ENCODE measurements at places on chromosomes 4 and X.

DNA sequence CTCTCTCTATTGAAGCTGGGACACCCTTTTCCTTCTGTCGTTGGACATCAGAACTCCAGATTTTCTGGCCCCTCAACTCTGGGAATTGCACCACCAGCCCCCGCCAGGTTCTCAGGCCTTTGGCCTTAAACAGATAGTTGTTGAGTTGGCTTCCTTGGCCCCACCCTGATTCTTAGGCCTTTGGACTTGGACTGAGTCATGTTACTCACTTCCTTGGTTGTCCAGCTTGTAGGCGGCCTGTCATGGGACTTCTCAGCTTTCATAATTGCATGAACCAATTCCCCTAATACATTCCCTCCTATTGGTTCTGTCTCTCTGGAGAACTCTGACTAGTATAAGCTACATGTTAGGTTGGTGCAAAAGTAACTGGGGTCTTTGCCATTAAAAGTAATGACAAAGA lies 195.7 kb downstream of the GPAT3 start:
- DNase-seq: no peak

DNA sequence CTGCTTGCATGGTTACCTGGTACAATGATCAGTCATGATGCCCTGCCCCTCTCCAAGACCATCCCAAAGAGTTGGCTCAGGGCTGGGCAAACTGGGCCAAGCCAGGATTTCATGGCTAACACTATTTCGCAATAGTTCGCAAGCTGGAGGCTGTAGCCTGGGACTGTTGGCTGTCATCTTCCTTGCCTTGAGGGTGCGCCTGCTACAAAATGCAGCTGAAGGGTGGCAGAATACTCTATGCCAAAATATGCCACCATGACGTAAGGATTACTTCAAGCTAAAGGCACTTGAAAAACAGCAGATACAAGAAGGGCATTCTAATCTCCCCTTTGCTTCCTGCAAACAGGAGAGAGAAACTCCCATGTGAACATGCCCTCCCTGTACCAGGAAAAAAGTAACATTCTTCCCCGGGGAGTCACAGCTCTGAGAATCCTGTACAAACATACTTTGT lies 21.0 kb downstream of the SAT1 start:
- DNase-seq: no peak

DNA sequence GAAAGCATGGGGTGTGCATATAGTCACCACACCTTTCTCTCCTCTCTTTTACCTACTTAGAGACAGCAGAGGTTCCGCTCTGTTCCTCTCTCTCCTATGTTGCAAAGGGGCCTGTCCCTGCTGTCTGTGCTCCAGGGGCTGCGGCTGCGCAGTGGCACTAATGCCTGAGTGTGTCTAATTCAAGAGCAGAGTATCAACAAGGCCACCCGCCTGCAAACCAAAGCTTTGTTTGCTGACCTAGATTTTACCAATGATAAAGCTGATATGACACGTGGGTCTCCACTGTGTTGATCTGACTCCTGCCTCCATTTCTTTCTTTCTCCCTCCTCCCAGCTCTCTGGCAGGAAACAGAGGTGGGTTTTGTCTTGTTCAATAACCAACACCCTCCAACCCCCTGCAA lies 74.9 kb downstream of the NSG1 start:
- peak; percentile 43 for DNase-seq

DNA sequence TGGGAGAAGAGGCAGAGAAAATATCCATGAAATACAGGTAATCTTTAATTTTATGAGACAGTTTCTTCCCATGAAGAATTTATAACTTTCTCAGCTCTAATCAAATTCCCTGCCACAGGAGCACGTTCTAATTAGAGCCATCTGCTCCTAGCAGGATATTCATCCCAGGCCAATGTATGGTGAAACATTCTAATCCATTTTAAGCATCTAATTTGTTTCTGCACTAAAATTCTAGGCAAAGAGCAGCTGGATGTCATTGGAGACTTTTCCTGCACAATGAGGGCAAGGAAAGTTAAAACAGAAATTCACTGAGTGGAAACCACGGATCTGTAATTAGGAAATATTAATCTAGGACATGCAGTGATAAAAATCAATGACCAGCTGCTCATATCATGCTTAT lies 107.7 kb upstream of the ZFP42 start:
- no peak for DNase-seq

GRCh38 chr4:26323821-26324220 lies 3.0 kb downstream of the RBPJ start:
- no peak for DNase-seq

GRCh38 chr4:153438916-153439756 lies 27.0 kb upstream of the TMEM131L start:
- peak; percentile 48 for DNase-seq
